ENCODE measurements at places on chromosomes 1 and 21.

GRCh38 chr1:43877101-43877500 lies 56.5 kb upstream of the ARTN start:
- no peak for DNase-seq

DNA sequence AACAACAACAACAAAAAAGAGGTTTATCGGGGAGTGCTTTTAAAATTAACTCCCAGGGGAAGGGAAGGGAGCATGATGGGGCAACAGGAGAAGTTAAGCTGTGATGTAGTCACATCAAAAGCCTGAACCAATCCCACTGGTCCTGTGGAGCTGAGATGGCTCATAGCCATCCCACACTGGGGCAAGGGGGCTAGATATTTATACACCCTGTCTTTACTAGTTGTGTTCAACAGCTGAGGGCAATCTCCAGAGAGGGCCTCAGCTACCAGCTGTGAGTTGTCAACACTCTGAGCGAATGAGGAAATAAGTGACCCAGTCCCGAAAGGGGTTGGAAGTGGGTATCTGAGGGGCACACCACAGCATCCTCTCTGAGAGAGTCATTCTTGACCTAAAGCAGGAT lies 31.0 kb upstream of the CREG1 start:
- DNase-seq = no peak

- no peak for DNase-seq
Measured at GRCh38 chr1:172993640-172994039, 57.1 kb downstream of the TNFSF18 start.

GRCh38 chr1:236143104-236143948 lies 987 bp downstream of the GPR137B start:
- DNase-seq = no peak

DNA sequence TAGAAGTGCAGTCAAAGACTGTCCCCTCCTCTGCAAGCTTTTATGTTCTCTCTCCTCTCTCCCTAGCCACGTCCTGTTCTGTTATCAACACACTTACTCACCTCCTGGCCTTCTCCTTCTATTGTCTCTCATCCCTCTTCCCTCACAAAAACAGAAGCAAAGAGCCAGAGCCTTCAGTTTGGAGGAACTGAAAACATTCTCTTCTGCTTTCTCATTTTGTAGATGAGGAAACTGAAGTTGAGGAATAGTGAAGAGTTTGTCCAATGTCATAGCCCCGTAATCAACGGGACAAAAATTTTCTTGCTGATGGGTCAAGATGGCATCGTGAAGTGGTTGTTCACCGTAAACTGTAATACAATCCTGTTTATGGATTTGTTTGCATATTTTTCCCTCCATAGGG lies 1.9 kb downstream of the NLRP3 start:
- DNase-seq = no peak

DNA sequence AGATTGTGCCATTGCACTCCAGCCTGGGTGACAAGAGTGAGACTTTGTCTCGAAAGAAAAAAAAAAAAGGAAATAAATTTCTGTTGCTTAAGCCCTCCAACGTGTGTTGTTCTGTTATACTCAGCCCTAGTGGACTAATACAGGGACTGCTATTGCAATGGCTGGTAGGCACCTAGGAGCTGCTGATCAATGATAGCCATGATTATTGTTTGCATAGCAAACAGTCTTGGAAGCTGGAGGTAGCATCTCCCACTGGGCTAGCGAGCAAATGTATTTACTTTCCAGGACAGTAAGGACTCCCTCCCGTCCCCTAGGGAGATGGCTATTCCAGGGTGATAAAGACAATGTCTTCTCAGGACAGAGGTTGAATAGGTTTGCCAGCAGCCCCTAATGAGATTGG lies 13.5 kb upstream of the TNFRSF8 start:
- no peak for DNase-seq

Measured in left kidney (tissue), 8 donors.